ENCODE measurements at places on chromosomes 1 and 21.

DNA sequence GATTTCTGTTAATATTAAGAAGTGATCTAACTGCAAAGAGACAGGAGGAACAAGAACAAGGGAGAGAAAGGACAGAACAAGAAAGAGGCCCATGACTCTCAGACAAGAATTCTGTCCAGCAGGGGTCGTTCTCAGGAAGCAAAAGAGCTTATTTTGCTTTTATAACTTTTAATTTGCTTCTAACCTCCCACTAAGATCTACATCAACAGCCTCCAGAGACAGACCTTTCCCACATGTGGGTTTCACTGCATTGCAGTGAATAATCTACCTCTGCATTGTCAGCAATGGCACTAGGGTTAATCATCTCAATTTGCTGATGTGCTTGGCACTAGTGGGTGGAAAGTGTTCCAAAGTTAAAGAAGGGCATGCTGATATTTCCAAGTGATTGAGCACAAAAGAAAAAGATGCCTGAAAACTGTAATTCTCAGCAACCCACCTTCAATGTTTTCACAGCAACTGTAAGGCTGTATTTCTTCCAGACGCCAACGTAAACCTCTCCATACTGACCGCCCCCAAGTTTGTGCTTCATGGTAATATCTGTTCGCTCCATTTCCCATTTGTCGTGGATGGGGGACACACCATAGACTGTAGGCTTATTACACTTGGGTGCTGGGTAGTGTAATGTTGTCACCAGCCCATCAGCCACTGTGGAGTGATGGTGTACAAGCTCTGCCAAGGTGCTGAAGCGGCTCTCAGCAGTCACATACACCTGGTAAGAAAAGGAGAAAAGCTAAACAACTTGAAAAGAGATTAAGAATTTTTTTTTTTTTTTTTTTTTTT, 39.5 kb downstream of the TOR3A start:
- DNase-seq = peak; percentile 14

DNA sequence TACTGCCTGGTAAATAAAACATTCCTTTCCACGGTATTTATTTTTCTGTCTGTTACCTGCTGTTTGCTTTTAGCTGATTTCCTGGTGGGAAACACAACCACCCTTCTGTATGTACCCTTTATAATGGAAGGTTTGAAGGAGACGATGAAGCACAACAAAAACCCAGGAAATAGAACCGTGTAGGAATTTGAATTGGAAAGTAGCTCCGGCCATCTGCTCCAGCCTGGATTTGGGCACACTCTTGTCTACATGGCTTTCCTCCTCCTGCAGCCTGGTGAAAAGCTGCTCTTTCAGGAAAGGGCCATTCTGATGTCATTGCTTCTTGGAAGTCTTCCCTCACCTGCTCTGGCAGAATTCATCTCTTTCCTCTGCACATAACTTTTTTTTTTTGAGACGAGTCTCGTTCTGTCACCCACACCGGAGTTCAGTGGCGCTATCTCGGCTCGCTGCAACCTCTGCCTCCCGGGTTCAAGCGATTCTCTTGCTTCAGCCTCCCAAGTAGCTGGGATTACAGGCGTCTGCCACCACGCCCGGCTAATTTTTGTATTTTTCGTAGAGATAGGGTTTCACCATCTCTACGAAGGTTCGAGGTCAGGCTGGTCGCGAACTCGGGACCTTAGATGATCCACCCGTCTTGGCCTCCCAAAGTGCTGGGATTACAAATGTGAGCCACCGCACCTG, 2.7 kb downstream of the AK4 start:
- no peak for DNase-seq

DNA sequence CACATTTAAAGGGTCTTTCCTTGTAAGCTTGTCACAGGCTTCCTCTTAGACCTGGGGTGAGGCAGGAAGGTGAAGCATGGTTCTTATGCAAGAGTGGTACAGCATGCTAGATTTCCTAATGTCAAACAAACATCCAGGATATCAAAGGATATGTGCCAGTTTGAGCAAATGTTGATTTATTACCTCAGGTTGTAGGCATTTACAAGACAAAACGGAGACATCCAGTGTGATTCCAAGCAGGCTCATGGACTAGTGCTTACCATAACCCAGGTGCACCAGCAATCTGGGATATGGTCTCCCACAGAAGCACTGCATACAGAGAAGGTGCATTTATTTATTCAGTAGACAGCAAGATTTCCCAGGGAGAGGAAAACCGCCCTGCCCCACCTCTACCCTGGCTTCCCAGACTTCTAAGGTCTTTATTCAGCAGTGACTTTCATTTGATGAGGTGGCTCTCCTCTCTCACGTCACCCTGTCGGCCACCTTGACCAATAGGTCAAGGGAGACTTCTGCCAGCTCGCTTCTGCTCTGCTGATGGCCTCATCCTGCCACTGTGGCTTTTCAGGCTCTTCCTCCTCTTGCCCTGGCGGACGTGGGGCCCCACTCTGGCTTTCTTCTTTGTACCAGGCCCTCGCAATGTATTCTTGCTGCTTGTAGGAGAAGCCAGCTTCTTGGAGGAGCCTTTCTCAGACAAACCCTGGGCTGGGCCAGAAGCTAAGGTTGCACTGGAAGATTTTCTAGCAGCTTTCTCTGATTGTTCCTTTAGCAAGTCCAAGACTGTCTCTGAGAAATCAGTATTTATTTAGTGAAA, 25.6 kb downstream of the HHIPL2 start:
- no peak for DNase-seq

DNA sequence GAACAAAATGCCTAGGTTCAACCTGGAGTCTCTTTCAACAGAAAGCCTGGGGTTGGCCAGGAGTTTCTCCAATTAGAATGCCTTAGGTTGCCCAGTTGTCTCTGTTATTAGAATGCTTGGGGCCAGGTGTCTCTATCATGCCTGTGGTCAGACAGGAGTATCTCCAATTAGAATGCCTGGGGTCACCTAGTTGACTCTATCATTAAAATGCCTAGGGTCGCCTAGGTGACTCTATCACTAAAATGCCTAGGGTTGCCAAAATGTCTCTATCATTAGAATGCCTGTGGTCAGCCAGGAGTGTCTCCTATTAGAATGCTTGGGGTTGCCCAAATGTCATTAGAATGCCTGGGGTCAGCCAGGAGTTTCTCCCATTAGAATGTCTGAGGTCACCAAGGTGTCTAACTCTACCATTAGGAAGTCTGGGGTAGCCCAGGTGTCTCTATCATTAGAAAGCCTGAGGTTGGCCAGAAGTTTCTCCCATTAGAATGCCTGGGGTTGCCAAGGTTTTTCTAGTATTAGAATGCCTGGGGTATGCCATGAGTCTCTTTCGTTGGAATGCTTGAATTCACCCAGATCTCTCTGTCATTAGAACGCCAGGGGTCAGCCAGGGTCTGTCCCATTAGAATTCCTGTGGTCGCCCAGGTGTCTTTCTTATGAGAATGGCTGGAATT, 57.9 kb downstream of the RNF187 start:
- DNase-seq = no peak

DNA sequence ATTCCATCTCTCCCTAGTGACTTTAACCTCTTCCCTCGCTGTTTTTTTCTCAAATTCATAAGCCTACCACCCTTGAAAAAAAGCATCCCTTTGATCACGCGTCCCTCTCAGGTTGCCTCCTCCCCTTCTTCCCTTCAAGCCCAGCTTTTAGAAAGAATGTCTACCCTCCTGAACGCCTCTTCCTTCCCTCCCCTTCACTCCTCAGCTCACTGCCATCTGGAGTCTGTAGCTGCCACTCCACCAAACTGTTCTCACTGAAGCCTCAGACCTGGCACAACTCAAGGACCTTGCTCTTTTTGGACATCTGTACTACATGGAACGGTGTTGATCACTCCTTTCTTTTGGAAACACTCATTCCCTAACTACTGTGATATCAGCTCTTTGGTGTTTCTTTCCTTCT, 80.6 kb downstream of the SLC25A24 start:
- no peak for DNase-seq

DNA sequence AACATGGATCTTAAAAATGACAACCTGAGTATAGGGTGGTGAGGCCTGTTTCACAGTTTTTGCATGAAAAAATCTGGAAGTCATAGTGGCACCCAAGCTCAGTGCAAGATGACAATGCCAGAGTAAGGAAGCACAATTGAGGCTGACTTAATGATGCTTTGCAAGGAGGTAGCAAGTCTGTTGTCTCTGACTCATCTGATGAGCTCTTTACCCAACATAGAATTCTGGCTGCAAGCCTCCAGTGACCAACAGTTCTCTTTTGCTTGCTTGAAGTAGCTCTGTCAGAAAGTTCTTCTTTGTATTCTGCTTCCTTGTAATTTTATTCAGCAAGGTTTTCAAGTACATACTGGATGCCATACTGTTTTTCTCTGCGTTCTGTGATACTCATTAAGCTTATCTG, 117.1 kb downstream of the FOXD2 start:
- DNase-seq = no peak

- DNase-seq = no peak
These were observed 9.7 kb downstream of the TLR5 start for GRCh38 chr1:223133306-223133823.

- no peak for DNase-seq
These were observed 23.4 kb downstream of the COA7 start for GRCh38 chr1:52674497-52675384.

DNA sequence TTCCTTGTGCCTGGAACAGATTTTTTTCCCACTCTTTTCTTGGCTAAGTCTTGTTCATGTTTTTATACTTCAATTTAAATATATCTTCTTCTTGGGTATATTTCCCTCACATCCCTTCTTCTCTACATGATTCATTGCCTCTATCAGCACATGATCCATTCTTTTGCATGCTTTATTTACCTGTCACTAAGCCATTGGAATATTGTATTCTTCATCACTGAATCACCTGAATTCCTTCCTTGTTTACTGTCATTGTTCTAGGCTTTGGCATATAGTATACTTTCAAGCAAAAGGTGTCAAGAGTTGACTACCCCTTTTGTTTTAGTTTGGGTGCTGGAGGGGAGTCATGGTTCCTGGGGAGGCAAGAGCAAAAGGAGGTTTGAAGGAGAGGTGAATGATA, 464.5 kb upstream of the LRRC7 start:
- DNase-seq = no peak

GRCh38 chr1:92030656-92031107, 897 bp downstream of the EPHX4 start:
- no peak for DNase-seq

DNA sequence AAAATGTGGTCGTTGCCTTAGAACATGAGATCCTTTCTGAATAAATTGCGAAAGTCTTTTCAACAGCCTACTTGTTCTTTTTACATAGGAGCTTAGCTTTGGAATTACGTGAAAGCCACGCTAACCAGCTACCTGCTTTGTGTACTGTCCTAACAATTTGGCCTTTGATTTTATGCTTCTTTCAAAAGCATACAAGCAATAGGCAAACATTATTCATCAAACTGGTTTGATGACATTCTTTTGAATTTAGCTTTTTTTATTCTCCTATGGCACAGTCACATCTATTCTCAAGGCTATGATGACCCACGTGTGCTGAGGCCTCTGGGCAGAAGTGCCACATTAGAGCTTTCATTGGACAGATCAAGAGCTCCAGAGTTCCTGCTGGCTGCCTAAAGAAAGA, 178.0 kb upstream of the DPT start:
- DNase-seq = no peak

DNA sequence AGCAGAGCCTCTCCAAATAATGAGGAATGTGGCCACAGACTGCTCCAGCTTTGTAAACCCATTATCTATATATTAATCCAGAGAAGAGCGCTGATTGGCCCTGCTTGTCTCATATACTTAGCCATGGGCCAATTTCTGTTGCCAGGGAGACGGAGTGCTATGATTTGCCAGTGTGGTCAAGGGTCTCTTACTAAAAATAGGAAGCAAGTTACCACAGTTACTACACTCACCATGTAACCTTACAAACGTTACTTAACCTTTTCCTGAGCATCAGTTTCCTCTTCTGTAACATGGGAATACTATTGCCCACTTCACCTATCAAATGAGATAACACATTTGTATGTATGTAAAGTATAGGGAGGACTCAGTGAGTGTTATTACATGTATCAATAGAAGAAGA, 7.7 kb upstream of the S100A2 start:
- no peak for DNase-seq

GRCh38 chr1:199282751-199283305, 644.0 kb downstream of the PTPRC start:
- DNase-seq = no peak

DNA sequence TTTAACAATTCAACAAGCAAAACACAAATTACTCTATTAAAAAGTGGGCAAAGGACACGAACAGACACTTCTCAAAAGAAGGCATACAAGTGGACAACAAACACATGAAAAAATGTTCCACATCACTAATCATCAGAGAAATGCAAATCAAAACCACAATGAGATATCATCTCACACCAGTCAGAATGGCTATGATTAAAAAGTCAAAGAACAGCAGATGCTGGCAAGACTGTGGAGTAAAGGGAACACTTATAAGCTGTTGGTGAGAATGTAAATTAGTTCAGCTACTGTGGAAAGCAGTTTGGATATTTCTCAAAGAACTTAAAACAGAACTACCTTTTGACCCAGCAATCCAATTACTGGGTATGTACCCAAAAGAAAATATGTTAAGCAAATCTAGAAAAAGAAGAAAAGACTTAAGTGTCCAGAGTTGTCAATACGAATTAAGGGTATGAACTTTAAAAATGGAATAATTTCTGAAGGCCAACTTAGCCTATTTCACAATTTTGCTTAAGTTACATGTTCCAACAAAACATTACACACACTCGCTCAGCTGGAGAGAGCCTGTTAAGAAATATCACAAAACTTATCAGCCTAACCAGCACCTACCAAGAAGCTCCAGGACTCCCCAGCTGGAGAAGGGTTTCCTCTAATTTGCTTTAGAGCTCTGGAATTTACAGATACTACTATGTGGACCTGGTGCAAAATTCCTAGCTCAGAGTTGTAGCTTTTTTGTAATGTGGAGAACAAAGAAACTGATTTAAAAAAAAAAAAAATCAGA, 232.1 kb downstream of the DUSP10 start:
- no peak for DNase-seq

DNA sequence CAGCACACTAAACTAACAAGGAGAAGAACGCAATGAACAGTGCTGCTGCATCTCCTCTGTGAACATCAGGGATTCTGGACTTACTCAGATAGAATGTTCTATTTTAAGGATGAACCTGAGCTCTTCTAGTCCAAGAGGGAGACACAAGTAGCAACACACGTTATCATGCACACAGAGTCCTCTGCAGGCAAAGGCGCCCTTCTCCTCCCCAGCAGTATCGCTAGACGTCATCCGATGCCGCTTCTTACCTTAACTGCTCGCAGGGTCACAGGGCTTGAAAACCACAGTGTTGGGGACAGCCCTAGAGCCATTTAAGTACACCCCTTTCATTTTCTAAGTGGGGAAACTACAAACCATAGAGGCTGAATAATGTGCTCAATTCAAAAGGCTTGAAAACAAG, 74.5 kb downstream of the HIVEP3 start:
- no peak for DNase-seq

DNA sequence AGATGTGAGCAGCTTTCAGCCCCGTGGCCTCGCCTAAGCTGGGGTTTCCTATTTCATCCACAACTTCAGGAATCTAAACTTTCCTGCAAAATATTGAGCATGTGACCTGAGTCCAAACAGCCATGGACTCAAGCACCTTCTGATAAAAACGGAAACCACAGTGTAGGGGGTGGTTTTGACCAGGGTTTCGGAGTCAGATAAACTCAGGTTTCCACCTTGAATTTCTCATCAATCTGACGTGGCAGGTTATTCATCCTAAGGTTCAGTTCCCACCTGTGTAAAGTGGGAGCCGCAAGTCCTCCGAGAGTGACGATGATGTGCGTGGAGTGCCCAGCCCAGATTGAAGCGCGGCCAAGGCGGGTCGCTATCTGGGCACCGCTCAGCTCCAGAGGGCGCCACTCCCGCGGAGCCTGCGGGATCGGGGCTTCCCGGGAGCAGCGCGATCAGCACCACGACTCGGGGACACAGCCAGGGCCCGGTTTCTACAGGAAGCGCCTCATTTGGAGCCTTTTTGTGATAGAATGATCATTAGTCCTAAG, 871 bp upstream of the ETS2 start:
- DNase-seq = no peak

- DNase-seq = no peak
These were observed 126.1 kb downstream of the KCNH1 start for GRCh38 chr1:211007830-211008229.
